ENCODE measurements at places on chromosomes 4 and X.

DNA sequence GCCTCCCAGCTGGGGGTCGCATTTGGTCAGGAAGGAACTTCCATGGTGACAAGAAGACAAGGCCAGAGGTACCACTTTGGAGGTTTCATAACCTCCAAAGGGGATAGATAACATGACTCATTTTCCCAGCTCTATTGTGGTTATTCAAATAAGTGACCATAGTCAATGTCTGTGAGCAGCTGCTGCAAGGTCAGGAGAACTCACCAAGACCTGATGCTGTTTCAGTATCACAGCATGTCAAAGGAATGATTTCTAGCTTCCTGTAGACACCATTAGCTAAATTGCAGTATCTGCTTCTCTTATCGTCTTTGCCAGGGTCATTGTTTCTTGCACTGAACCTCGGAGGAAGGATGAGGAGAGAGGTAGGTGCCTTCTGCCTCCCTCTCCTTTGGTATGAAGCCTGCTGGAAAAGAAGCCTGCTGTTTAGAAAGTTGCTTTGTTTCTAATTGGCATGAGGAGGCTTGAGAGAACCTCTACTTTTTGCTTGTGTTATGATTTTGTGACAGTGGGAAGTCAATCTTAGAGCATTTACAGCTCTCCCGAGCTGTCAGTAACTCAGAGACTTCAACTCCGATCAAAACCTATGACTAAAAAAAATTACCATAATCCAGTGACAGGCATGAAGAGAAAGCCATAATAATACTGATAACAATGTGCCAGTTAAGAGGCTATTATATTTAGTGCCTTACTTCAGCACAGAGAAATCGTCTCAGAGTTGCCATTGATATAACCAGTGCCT is 38.0 kb upstream of the GATB start:
- no peak for DNase-seq

DNA sequence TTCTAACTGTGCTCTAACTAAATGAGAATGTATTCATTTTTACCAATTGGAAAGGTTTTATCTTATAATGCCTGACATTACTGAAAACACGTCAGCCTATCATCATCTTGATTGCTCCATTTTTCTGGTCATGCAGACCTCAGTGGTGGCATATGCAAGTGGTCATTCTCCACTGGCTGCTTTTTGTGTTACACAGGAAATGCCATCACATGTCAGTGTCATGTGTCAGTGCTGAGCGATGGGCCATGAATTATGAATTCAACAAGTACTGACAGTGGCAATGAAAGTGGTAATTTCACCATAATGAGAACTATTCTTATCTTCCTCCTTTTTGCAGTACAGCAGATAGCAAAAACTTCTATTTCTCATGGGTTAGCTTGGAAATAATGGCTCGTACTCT is 190.5 kb downstream of the PACRGL start:
- no peak for DNase-seq

DNA sequence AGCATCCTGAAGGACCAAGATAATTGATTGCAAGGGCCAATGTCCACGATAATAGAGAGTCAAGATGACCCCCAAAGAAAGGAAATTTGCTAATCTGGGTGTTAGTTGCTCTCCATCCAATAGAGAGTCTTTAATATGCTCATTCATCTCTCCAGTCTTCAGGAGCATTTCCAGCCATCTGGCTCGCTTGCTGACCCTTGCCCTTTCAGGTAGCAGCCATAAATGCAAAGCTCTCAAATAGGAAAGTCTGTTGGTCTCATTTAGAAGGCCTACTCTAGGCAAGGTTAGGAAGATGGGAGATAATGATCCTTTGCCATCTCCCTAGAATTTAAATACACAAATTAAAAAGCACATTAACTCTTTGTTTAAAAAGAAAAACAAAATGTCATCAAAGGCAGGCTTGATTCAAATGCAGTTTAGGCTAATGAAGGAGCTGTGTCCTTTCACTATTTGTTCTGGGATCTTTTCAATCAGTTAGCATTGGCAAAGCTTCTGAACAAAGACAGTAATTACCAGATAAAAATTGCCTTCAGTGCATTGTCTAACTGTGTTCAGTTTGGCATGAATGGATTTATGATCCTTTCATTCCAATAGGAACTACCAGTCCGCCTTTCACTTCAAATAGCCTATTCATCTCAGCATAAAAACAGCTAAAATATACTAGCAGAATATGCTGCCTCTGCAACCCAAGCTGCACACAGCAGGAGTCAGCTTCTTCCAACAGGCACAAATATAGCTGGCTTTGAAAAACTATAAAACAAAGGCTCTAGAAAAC is 49.6 kb upstream of the ATXN3L start:
- no peak for DNase-seq

DNA sequence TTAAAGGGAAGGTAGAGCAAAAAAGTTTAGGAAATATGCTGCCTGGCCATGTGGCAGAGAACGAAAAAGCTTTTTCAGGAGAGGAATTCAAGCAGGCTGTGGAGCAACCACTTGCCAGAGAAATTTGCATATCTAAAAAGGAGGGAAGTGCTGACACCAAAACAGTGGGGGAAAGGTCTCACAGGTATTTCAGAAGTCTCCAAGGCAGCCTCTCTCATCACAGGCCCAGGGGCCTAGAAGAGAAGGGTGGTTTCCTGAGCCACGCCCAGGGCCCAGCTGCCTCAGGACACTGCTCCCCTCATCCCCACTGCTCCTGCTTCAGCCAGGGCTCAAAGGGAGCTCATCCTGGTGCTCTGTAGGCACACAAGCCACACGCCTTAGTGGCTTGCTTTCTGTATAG is 29.9 kb upstream of the STS start:
- no peak for DNase-seq

GRCh38 chr4:87882321-87882720 is 49.6 kb downstream of the MEPE start:
- no peak for DNase-seq

DNA sequence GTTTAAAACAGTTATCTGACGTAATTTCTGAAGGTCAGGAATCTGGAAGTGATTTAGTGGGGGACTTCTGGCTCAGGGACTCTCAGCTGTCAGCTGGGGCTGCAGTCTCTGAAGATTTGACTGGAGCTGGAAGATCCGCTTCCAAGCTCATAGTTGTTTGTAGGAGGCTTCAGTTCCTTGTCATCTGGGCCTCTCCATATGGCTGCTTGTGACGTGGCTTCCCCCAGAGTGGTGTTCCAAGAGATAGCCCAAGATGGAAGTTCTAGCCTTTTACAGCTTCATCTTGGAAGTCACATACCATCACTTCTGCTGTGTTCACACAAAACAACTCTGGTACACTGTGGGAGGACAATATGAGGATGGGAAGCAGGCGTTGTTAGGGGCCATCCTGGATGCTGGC is 2.1 kb downstream of the MPC1L start:
- DNase-seq: no peak

DNA sequence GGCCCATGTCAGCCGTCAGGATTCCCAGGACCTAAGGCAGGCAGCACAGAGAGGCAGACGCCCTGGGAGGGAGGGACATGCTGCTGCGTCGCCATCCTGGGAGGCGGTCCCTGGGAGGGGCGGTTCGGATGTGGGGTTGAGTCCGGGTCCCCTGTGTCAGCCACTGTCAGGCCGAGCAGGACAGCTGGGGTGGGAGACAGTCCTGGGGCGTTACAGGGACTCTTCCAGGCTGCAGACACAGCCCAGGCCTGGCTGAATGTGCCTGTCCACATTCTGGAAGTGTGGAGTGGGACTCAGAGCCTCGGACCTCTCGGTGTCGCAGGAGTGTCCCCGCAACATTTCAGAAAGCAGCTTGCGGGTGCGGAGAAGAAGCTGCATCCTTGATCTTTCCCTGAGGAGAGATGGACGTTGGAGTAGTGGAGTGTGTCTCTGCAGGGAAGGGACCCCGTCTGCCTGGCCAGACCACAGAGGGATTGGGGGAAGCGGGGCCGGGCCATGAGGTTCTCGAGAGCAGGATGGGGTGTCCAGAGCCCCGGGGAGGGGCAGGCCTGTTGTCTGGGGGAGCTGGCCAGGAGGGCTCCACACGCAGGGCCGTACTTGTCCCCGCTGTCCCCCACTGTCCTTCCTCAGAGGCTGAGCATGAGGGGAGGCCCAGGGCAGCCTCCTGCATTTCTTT is 6.1 kb downstream of the AKAP17A start:
- DNase-seq: no peak

GRCh38 chr4:1576304-1576960 is 107.7 kb downstream of the FAM53A start:
- DNase-seq: no peak
